ENCODE measurements at places on chromosomes 5 and 9.

DNA sequence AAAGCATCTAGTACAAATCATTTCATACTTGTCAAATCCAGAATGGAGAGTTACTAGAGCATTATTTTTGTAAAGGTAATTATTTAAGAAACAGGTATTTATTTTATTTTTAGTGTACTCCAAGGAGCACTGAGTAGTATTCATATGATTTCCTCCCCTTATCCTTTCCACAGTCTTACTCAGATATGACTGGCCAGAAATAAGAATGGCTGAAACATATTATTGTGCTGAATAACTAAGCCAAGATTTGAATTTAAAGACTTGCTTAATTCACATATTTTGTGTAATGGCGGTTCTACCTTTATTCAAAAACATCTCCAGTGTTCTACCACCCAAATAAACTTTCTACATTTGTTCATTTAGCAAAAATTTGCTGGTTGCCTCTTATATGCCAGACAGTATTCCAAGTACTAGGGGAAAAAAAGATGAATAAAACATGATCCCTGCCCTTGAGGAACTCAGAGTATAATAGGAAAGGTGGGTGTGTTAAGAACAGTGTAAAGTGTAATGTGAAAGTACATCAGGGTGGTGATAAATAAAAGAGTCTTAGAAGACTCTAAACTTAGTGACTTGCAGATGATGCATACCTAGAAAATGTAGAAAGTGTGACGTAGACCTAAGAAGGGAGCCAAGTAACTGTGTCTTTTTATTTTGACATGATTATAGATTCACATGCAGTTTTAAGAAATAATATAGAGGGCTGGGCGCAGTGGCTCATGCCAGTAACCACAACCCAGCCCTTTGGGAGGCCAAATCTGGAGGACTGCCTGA is 110.4 kb upstream of the GRHPR start:
- no peak for DNase-seq

- no peak for DNase-seq
These were observed 617.6 kb downstream of the EBF1 start for GRCh38 chr5:158482125-158482524.

DNA sequence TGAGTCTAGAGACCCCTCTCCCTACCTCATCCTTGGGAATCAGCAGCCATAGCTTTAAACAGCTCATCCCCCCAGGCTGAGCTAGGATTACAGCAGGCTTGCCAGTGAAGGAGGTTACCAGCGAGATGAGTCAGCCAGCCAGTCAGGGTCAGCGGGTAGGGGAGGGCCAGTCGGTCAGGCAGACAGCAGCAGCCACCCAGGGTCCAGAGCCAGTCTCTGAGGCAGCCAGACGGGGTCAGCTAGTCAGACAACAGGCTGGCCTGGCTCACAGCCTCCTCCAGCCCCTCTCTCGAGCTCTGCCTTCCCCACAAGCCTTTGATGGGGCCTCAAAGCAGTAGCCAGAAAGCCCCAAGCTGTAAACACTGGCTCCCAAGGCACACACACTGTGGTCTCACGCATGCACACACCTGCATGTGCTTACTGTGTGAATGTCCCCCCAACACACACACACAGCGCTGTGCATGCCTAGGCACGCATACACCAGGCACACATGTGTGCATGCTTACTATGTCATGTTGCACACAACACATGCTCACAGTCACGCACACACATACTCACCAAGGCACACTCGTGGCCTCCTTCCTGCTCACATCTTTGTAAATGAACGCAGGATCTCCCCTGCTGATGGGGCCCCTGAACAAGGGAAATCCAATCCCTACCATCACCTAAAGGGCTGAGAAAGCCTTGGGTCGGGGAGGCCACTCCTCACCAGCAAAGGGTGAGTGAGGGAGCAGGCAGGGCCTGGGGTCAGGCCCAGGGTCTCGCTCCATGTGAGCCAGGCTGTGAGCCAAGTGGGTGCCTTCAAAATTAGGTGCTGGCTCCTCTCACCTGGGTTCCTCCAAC is 28.2 kb upstream of the CPLX2 start:
- DNase-seq, result no peak

DNA sequence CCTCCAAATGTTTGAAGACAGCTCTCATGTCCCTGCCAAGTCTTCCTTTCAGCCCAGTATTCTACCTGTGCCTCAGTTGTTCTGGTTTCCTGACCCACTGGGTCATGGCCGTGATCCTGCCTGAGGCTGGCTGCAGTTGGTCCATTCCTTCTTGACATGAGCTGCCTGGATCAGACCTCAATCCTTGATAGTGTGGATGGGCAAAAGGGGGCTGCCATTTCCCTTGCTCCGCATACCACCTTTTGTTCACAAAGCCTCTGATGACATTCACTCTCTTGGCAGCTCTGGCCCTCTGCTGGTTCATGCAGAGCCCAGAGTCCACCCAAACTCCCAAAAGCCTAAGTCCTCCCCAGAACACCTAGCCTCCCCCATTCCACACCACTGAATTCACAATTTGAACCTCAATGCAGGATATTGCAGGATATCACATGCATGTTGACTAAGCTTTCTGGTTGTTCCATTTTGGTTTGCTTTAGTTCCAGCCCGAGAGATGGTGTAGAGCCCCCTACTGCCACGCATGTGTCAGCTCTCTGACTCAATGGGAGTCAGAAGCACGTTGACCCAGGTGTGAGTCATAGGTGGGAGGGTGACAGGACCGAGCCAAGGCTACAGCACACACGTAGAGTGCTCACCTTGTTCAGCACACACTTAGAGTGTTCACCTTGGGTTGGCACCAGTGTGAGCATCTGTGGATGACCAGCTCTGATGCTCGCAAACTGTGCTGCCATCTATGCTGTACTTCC is 137.2 kb downstream of the MTX3 start:
- no peak for DNase-seq

DNA sequence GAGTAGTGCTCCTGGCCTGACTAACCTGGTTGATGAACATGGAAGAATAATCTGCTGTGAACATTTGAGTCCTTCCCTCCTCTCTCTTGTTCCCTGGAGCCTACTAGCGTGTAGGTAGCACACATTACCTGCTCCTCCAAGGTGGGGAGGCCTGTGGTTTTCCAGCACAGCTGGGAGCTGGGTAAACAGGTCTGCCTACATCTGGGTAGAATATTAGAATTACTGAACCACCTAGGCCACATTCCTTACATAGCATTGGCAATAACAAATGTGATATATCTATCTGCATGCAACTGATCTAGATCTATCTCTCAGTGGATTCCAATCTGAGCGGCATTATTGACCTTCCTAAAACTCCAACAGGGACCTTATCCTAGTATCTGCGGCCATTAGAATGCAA is 151.0 kb upstream of the ZNF366 start:
- no peak for DNase-seq

DNA sequence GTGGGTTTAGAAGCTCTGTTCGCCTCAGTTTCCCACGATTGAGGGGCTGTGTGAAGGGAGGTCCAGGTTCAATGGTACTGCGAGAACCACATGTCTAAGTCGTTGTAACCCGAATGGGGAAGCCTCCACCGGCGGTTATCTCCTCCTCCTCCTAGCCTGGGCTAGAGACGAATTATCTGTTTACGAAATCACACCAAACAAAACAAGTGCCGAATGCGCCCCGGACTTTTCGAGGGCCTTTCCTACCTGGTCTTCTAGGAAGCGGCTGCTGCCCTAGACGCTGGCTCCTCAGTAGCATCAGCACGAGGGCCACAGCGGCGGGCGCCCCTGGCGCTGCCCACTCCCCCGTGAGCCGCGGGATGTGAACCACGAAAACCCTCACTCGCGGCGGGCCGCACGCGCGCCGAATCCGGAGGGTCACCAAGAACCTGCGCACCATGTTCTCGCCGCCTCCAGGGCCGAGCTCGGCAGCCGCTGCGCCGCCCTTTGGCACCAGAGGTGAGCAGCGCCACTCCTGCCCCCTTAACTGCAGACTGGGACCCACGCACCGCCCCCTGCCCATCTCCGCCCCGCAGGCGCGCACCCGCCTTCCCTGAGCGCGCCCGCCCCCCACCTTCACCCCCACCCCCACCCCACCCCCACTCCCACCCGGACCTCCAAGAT is at the start of gene CDKN2A:
Gene CDKN2A (minus strand): TSS at position 500 of the 663 bp plus-strand sequence.
- peak; percentile 62 for DNase-seq

DNA sequence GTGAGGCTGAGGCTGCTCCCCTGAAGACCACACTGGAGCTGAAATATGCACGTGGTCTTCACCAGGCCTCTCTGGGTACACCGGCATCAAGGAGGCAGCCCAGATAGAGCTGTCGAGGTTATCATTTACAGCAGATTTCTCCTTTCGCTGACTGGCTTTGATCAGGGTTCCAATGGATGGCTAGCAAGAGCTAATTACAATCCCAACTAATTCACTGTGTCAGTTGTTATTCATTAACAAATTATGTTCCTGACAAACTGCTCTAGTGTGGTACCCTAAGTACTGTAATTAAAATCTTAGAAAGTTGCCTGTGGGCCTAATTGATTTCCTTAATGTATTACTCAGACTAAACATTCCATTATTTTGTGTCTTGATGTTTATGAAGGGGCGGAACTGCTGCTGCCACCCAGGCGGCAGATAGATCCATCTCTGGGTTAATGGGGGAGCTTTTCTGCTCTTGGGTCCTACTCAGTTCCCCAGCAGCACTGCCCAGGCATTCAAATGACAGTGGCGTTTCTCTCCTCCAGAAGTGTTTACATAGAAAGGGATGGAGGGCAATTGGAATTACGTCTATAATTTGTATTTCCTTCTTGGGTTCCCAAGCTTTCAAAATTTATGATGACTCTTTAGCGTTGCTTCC is 71.7 kb upstream of the RAD23B start:
- DNase-seq, result no peak
